Fibroblast of upper back skin (primary cell): ENCODE measurements at places on chromosomes 3 and 15.

GRCh38 chr3:101061312-101061711 lies 68.1 kb upstream of the ABI3BP start:
- no peak for DNase-seq

GRCh38 chr3:134542287-134542958 lies 56.6 kb downstream of the CEP63 start:
- no peak for DNase-seq

GRCh38 chr3:120798346-120798745 lies 55.8 kb downstream of the GTF2E1 start:
- peak; percentile 46 for DNase-seq

DNA sequence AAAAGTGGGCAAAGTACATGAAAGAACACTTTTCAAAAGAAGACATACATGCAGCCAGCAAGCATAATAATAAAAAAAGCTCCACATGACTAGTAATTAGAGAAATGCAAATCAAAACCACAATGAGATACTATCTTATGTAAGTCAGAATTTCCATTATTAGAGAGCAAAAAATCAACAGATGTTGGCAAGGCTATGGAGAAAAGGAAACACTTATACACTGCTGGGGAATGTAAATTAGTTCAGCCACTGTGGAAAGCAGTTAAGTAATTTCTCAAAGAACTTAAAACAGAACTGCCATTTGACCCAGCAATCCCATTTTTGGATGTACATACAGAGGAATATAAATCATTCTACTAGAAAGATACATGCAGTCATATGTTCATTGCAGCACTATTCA lies 360.7 kb downstream of the NSUN3 start:
- peak; percentile 88 for DNase-seq

GRCh38 chr3:163605915-163606314 lies 1472.4 kb downstream of the SI start:
- no peak for DNase-seq

- no peak for DNase-seq
Observed at GRCh38 chr15:91278951-91279350, 178.9 kb downstream of the SV2B start.

- DNase-seq, result peak; percentile 94
Observed at GRCh38 chr3:180184816-180185215, 148.1 kb upstream of the PEX5L start.
